Brain microvascular endothelial cell (primary cell): ENCODE measurements at places on chromosomes 11 and 22.

DNA sequence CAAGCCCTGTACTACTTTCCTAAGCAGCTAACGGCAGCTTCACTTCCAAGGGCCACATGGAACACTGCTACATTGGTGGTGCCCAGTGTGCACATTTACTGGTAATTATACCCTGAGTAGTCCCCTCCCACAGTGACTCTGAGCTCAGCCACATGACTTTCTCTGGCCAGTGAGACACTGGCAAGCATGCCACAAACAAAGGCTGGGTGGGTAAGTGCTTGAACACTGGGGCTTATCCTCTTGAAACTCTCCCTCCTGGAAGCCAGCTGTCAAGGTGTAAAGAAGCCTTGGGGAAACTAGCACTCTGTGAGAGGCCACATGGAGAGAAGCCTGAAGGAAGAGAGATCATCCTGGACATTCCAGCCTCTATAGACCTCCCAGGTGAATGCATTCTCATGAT lies 54.4 kb upstream of the DRD2 start:
- DNase-seq, result no peak

DNA sequence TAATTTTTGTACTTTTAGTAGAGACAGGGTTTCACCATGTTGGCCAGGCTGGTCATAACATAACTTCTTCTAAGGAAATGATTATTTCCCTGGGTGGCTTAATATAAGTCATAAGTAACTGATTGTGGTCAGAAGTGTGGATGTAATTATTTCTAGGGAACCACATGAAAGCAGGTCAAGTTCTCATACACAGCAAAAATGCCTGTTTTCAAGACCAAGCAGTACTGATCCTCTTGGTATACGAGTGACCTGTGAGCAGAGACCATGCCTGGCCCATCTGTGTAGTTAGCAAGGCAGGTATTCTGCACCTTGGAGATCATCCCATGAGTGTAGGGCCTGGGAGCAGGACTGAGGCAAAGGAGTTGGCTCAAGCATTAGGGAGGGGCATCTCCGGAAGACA lies 32.5 kb upstream of the NUCB2 start:
- no peak for DNase-seq

DNA sequence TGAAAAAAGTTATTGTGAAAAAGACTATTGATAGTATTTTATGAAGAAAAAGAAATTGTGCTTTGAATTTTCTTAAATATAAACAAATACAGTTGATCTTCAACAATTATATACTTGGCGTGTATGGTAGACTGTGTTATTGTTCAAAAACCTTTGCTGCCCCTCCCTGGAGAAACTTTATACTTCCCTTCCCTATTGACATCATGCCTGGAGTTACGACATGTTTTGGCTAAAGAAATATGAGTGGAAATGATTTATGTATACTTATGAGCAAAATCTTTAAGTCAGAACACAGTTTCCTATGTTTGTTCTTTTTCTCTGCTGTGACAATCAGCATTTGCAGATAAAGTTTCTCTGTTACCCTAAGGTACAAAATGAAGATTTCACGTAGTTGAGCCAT lies 243.8 kb downstream of the TMEM135 start:
- peak; percentile 59 for DNase-seq

GRCh38 chr11:25613451-25613850 lies 718.5 kb upstream of the ANO3 start:
- no peak for DNase-seq

DNA sequence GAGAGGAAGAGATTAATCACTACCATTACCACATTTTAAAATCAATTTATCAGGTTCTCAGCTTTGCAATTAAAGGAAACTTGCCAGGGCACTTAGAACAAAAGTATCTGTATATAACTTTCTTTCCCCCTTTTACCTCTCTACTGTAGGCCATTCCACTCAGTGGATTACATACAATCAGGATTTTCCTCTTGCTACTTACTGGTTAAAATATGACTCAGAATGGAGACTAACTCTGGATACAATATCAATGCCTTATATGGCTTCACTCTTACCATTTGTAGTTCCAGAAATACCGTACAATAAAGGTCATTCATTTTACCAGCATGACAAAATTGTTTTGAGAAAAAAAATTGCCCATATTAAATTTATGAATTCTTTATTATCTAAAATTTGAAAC lies 706.8 kb downstream of the KCNA4 start:
- no peak for DNase-seq

DNA sequence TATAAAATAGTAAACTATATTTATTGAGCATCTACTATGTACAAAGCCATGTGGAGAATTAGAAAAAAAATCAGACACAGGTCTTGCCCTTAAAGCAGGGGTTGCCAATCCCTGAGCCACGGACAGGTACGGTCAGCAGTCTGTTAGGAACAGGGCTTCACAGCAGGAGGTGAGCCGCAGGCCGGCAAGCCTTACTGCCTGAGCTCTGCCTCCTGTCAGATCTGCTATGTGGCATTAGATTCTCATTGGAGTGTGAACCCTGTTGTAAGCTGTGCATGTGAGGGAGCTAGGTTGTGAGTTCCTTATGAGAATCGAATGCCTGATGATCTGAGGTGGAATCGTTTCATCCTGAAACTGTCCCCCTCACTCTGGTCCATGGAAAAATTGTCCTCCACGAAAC lies 2.1 kb upstream of the RAG2 start:
- DNase-seq, result no peak

GRCh38 chr11:6443269-6444003 lies 2.6 kb upstream of the HPX start:
- DNase-seq, result peak; percentile 40

DNA sequence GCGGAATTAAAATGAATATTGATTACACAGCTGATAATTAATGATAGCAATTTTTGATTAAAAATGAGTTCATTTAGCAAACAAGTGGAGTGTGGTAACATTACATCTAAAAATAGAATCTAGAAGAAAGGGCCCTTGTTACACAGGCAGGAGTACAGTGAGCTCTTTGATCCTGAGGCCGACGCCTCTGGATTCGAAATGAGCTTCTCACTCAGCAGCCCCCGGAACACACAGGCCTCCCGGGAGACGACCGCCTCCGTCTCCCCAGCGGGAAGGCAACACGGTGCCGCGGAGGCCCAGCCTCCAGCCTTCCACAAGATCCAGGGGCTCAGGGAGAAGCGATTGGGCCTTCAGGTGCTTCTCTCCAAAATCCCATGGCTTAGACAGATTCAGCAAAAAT lies 379.1 kb downstream of the BRD1 start:
- DNase-seq, result no peak

DNA sequence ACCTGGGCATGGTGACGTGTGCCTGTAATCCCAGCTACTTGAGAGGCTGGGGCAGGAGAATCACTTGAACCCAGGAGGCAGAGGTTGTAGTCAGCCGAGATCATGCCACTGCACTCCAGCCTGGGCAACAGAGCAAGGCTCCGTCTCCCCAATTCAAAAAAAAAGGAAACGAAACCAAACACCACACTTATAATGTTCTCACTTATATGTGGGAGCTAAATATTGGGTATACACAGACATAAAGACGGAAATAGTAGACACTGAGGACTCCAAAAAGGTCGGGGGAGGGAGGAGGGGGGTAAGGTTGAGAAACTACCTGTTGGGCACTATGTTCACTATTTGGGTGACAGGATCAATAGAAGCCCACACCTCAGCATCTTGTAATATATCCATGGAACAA lies 94.3 kb downstream of the GAB2 start:
- DNase-seq, result no peak

GRCh38 chr11:112485280-112485679 lies 224.6 kb upstream of the PLET1 start:
- DNase-seq, result no peak

DNA sequence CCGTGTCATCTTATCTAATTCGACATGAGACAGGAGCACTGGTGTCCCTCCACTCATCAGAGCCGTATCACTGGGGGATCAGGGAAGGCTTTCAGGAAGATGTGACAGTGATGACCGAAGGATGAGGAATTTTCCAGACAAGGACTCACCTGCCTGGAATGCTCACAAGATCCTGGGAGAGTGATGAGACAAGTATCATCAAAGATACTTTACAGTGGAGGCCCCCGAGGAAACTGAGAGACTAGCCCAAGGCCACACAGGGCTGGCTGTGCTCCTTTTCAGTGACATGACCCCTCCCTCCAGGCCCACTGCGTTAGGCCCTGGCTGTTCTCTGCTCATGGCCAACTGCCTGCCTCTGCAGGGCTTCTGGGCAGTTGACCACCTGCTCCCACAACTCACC lies 13.0 kb downstream of the CLPB start:
- no peak for DNase-seq

GRCh38 chr22:30843245-30843644 lies 125.3 kb downstream of the MORC2 start:
- DNase-seq, result no peak

DNA sequence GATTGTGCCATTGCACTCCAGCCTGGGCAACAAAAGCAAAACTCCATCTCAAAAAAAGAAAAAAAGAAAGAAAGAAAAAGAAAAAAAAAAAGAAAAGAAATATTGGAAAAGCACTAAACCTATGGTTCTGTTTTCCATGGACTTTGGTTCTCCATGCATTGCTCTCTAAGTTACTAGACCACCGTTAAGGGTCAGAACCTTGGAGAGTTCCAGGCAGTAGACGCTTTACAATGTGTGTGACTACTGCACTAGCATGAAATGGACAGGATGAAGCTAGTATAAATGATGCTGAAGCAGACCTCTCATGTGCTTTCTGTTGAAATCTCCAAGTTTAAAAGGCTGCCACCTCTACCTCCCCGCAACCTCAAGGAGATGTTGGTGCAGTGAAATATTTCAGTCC lies 63.5 kb downstream of the SIK2 start:
- peak; percentile 48 for DNase-seq

DNA sequence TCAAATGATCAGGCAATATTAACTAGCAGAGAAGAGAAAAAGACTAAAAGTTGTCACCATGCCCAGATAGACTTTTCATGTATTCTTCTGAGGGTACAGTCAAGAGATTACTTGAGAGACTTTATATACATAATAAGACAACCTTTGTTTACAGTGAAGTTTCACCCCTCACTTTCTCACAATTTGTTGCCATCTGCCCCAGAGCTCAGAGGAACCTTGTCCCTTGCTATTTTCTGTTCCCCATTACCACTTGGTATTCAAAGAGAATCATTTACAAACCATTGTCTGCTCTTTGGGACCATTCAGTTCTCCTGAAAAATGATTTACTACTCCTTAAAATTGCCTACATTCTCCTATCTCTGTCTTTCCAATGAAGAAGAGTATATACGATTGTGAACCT lies 544.6 kb downstream of the CNTN5 start:
- DNase-seq, result no peak

DNA sequence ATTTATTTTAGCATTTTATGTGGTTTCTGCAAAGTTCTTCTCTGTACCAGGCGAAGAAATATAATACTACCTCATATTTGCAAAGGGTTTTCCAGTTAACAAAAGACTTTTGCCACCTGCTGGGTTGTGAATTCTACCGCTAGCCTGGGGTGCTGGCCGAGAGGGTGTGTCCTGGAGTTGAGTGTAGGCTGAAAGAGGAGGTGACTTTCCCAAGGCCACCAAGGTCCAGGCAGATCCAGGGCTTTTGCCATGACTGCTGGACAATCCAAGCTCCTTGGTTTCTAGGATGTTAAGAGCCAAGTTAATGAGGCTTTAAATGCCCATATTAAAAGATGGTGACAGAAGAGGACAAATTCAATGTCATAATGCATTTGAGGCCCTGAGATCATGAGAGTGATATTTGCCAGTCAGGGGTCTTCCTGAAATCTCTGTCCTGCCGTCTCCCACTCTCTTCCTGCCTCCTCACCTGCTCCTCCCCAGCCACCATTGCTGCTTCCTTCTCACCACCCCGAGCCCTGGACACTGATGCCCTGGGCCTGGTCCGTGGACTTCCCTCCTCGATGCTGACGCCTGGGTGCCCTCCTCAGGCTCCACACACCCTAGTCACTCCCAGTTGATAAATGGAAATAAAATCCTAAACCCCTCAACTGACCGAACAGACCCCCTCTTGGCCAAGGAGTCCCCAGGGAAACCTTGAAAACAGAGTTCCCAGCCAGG lies 825.6 kb downstream of the TBC1D22A start:
- DNase-seq, result no peak

GRCh38 chr22:45612451-45612901 lies 59.2 kb upstream of the ATXN10 start:
- DNase-seq, result peak; percentile 80

DNA sequence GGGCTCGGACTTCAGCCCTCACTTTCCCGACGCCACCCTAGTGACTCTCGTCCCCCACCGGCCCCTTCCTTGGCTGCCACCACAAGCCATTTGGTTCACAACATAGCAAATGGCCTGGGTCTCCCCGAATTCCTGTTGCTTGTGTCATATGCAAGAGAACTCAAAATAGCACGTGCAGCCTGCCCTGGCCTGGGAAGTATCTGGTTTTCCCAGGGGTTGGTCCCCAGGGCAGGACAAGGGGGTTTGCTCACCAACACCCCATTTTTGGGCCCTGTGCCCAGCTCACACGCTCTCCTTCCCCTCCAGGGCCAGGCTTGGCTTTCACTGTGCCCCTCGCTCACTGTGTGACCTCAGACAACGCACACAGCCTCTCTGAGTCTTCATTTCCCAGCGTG lies 12.8 kb upstream of the TPCN2 start:
- no peak for DNase-seq

DNA sequence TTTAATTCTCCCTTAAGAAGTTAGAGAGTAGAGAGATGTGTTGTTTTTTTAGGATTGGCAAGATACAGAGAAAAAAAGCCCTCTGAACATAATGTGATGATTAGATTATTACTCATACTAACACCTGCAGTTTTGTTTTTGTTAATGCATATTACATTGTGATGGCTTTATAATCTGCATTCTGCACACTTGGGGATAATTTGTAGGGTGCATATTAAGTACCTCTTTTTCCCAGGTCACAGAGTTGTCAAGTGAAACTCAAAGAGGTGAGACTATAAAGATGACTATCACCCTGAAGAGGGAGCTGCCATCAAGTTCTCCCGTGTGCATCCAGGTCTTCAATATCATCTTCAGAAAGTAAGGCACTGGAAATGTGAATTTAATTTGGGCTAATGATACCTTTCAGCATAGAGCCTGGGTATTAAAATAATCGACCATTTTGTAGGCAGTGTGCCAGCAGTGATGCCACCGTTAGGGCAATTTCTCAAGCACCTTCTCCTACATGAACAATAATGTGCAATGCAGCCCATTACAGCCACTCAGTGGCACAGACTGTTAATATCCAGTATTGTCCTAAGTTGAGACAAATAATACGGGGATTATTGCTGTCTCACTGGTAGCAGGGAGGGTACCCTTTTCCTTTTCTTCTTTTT lies 16.2 kb downstream of the PIWIL4 start:
- no peak for DNase-seq
